ENCODE measurements at places on chromosomes 5 and 9.

DNA sequence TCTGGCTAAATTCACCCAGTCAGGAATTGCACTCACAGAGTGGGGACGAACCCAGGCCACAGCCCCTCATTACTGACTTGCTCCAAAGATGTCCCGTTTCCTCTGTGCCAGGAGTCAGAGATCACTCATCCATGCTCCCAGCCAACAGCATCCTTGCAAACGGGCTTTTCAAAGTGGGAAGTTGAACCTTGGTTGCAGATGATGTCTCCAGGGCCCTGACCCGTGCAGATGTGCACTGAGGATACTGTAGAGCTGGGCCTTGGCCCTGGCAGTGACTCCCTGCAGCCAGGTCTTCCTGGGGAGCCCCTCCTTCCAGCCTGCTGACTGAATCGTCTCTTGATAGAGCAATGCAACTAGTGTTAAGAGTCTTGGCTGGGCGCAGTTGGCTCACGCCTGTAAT is 22.3 kb downstream of the TCF7 start:
- DNase-seq, result no peak

- DNase-seq, result no peak
Measured at GRCh38 chr5:58231041-58231440, 228.8 kb downstream of the PLK2 start.

DNA sequence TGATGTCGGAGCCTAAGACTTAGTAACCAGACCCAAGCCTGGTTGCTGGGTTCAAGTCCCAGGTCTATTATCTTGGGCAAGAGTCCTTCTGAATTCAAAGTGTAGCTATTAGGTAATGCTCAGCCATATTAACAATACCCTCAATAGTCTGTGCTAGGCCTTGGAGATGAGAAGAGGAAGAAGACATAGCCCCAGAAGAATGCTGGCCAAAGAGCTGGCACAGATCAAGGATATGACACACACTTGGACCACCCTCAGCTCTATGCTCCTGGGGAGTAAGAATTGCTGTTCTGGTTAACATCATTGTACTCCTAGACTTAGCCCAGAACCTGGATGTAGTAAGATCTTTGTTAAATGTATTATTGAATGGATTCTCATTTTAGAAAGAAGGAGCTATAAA is 426.7 kb downstream of the CDK5RAP2 start:
- DNase-seq, result no peak

DNA sequence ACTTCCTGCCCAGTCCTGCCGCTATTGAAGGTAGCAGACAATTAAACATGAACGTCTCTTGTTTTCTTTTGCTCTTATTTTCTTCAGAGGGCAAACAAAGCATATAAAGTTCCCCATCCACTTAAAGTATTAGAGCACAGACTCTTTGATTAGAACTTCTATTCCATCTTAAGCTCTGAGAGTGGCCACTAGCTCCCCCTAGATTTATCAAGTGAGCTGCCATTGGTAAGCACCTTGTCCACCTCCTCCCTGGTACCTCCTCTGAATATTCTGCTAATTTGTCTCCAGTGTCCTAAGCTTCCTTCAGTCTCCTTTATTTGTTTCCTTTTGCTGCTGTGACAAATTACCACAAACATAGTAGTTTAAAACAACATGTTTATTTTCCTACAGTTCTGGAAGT is 264.3 kb upstream of the KCNN2 start:
- no peak for DNase-seq

DNA sequence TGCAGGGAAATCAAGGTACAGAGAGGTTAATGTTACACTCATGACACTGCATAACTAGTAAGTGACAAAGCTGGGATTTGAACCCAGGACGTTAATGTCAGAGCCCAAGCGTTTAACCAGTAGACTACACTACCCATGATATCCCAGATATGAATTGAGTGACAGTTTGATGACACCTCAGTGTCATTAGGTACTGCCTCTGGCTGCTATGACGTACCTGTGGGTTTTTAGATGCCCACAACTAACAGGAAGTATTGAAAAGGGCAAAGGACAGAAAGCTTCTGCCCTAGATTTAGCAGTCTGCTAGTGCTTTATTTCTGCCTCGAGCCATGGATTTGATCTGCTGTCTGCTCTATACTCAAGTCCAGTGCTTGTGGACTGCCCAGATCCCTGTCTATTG is 56.2 kb downstream of the GLRA1 start:
- no peak for DNase-seq

DNA sequence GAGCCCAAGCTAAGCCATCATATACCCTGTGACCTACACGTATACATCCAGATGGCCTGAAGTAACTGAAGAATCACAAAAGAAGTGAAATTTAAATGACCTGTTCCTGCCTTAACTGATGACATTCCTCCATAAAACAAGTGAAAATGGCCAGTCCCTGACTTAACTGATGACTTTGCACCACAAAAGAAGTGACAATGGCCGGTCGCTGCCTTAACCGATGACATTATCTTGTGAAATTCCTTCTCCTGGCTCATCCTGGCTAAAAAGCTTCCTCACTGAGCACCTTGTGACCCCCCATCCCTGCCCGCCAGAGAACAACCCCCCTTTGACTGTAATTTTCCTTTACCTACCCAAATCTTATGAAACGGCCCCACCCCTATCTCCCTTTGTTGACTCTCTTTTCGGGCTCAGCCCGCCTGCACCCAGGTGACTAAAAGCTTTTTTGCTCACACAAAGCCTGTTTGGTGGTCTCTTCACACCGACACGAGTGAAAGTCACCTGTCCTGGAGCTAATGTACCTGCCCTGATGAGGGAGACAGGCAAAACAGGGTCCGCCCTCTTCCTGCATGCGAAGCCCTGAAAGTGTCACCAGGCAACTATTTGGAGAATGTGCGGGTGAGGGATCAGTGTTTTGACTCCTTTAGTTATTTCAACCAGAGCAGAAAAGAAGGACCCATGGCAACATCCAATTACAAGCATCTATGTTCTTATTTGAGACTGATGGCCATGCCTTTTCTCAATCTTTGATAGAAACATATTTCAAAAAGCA is 266.1 kb downstream of the SMARCA2 start:
- DNase-seq, result no peak

DNA sequence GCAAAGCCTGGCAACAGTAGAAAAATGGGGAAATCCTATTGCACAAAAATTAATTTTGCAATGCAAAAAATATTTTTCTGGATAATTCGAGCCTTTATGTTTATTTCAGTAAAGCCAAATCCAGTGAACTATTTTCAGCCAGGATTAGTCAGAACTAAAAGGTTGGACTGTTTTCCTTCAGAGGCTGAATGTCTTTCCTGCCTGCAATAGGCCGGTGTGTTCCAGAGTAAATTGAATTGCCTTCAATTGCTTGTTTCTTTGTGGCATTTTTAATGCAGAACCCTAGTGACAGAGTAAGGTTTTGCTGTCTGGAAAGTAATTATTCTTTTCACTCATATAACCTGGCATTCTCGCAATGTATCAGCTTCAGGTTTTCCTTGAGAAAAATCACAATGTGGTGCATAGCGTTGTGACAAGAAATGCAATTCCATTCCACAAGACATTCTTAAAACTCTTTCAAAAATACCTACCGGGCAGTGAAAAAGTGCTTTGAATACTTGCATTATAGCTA is 183.7 kb downstream of the GLIS3 start:
- DNase-seq, result no peak

DNA sequence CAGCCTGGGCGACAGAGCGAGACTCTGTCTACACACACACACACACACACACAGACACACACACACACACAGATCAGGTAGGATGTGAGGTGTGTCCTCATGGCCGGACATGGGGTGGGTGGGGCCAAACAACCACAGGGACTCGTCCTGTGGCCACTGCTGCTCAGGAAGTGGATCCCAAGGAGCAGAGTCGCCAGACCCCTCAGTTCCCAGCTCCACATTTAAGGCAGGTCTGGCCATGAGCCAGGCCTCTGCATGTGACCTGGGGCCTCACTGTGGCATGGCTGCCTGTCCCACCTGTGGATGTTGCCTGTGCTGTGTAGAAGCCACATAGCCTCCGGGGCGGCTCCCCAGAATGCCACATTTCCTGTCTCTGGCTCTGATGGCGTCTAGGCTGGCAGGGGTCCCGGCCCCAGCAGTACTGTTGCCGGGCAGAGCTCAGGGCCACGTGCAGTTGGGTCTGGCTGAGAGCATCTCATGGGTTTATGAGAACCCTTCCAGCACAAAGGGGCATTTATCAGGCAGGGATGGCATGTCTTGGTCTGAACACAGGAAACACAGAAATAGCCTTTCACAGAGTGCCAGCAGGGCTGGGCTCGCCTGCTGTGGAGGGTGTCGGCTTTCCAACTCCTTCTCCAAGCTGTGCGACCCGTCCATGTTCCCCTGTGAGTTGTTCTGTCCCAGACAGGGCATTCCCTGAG is 9.9 kb upstream of the NINJ1 start:
- no peak for DNase-seq

All from AG09309 (cell line).